ENCODE measurements at places on chromosomes 5 and 9.

DNA sequence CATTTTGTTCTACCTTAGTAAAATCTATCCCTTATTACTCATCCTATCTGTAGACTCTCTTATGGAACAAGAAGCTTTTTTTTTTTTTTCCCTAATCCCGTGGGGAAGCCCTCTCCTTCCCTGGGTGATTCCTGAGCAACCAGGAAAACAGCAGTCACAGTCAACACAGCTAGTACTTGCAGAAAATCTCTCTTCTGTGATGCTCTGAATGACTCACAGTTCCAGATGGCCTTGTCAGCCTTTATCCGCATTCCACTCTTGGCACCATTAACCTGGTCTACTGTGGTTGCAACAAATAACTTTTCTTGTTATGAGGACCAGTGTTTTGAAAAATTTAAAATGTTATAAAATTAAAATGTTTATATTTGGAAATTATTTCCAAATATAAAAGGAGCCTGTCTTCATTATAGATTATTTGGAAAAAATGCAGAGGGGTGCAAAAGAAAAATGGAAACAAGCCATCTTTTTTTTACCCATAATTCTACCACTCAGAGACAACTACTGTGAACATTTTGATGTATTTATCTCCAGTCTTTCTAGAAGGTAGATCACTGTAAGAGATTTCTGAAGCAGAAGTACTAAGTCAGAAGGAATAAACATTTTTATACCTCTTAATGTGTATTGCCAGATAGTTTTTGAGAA lies 486.7 kb downstream of the RAB3C start:
- DNase-seq: no peak

DNA sequence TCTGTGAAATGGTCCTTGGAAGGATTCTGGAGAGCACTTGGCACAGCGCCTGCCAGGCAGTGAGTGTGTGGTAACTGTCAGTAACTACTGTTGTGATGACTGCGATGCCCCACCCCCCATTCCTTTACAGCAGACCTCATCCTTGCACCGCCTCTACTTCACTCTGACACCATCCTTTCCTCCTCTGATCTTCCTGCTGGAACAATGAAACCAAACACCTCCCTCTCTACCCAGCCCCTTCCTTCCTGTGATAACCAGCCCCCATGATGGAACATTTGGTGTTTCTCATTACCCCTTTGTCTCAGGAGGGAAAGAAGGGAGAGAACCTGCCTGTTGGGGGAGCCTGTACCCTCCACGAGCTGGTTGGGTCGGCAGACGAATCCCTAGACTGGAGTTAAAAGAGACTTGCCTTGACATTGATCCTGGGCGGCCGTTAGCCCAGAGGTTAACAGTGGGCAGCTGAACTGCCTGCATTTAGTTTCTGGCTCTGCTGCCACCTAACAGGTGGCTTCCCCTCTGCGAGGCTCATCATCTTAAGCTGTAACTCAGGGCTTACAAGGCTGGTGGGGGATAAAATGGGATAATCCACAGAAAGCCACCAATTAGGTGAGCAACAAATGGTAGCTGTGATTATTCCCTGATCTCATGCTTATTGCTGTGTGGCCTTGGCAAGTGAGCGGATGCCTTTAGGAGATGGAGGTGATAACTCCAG lies 34.2 kb upstream of the GRPEL2 start:
- DNase-seq: no peak

GRCh38 chr5:64744914-64745313 lies 23.6 kb downstream of the SREK1IP1 start:
- no peak for DNase-seq

- DNase-seq: no peak
Measured at GRCh38 chr5:53749621-53750020, 189.2 kb downstream of the NDUFS4 start.

GRCh38 chr5:115962565-115963402 lies 509 bp downstream of the LVRN start:
- DNase-seq: no peak

GRCh38 chr5:32331217-32331934 lies 18.6 kb upstream of the MTMR12 start:
- DNase-seq: no peak

DNA sequence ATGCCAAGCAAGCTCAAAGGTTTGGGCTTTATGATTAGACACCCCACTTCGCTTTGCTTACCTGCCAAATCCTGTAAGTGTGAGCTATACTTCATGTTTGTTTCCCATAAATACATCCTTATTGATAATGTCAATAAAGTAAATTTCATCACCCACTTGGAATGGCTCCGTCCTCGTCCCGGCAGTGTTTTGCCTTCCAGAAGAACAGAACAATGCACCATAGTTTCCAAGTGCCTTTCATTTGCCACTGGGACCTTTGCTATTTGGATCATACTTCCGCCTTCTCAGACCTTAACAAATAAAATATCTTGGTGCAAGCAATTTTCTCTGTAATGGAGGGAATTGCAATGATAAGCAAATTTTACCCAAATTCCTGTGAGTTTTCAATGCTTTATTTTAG lies 229.3 kb downstream of the PIK3R1 start:
- DNase-seq: no peak

- no peak for DNase-seq
Measured at GRCh38 chr9:22469928-22470544, 23.4 kb downstream of the DMRTA1 start.

DNA sequence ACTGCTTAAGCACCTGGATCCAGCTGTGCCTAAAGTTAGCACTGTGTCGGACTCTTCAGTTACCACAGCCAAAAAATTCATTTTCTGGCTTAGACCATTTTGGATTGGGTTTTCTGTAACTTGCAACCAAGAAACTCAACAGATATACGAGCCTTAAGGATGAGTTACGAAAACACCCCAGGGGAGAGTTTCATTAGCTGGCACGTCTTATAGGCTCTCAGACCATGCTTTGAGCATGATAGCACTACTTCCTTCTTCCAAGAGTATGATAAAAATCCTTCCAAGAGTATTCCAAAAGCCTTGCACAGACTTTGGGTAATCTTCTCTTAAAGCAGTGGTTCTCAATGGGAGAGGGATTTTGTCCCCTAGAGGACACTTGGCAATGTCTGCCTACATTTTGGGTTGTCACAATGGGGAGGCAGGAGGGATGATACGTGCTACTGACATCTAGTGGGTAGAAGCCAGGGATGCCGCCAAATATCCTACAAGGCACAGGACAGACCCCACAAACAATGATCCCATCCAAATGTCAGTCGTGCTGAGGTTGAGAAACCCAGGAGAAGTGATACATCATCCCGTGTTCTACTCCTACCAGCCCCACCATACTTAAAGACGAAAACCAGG lies 64.8 kb downstream of the SMIM23 start:
- DNase-seq: no peak

DNA sequence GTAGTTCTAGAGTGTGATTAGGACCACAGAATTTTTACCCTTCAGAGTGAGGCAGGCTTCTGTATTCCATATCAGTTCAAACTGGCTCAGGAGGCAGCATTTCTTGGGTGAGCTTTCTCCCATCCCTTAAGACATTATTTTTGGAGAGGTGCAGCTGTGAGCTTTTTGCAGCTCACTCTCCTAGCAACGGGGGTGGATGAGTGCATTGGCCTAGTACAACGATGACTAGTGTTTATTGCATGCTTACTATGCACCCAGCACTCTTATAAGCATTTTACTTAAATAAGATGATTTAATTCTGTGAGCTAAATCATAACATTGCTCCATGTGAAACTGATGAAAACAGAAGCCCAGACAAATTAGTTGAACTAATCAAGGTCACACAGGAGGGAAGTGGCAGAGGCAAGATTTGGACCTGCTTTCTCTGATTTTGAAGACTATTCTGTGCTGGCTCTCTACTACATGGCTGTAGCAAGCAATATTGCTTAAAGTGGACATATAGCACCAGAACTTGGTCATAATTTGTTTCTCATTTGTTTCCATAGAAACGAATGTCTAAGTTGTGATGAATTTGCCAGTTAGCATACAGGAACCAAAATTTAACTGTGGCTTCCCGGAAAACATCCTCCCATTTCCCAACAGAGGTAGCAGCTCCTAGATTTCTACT lies 372.1 kb upstream of the RIOK2 start:
- DNase-seq: peak; percentile 1

DNA sequence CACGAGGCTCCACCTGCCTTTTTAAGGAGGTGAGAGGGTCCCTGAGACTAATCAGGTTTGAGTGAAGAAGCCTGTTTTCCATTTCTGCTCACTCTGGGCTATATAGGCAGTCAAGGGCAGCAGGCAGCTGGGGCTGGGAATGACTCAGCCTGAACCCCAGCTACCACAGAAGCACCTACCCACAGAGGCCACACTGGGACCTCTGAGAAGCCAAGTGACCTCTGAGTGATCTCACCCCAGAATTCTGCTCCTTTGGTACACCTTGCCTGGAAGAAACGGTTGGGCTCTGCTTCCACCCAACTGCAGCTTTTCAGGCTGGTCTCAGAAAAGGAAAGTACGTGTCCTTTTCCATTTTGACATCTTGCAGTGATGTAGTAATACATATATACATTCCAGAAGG lies 6.8 kb downstream of the FAM219A start:
- DNase-seq: no peak

GRCh38 chr5:132420706-132421272 lies 51.3 kb downstream of the SLC22A5 start:
- DNase-seq: no peak

GRCh38 chr5:122701640-122702523 lies 73.0 kb upstream of the SNX2 start:
- DNase-seq: no peak

- DNase-seq: no peak
Measured at GRCh38 chr5:176490301-176490700, 42.1 kb downstream of the FAF2 start.

- no peak for DNase-seq
Measured at GRCh38 chr5:109567374-109568044, 122.2 kb upstream of the MAN2A1 start.

GRCh38 chr5:108521011-108521700 lies 139.3 kb upstream of the FBXL17 start:
- DNase-seq: no peak

- no peak for DNase-seq
Measured at GRCh38 chr5:10564838-10565784, 1.2 kb downstream of the ANKRD33B start.

- no peak for DNase-seq
Measured at GRCh38 chr9:16115994-16116393, 563.2 kb downstream of the CCDC171 start.

Data from amygdala (tissue), 56 donors.